ENCODE measurements at places on chromosomes 6 and 20. TPM values are rescaled to one million over a fixed set of nuclear protein-coding genes. Genes with fewer than 3 reads are reported as not detected.

The DSP gene
- total RNA-seq: 0.14 TPM

The SASH1 gene
- 0.52 TPM for total RNA-seq

The BEND3 gene
- total RNA-seq: 4.0 TPM

The ZBTB2 gene
- 21.4 TPM for total RNA-seq

The FOXC1 gene
- 0.10 TPM for total RNA-seq

The SLC22A2 gene
- total RNA-seq: not detected

The POPDC3 gene
- total RNA-seq: not detected

The RIPPLY2 gene
- not detected for total RNA-seq

- no peak for DNase-seq
Observed at GRCh38 chr6:168152306-168152963, 73.4 kb upstream of the FRMD1 start.

DNA sequence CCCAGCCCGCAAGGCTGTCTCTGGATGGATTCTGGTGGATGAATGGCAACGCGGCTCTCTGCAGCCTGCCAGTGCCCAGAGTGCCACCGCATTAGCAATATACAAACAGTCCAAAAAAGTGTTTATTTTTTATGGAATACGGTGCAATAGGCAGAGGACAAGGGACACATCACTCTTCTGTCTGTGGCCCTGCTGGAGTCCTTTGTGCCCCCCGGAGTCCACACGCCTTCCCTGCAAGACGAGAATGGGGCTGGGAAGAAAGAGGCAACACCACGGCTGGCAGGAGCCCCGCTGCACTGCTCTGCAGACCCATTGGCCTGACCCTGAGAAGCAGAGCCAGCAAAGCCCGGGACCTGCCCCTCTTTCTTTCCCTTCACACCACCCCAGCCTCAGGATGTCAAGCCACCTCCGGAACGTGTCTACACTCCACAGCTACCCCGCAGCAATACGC, 196.3 kb downstream of the SYNDIG1 start:
- DNase-seq: peak; percentile 47

GRCh38 chr6:25233226-25233625, 45.9 kb upstream of the CARMIL1 start:
- DNase-seq: no peak

GRCh38 chr6:12200015-12200564, 90.1 kb upstream of the EDN1 start:
- DNase-seq: no peak

- no peak for DNase-seq
Observed at GRCh38 chr20:3661814-3662665, 1.2 kb downstream of the GFRA4 start.

- no peak for DNase-seq
Observed at GRCh38 chr20:45320948-45321595, 13.0 kb upstream of the MATN4 start.

DNA sequence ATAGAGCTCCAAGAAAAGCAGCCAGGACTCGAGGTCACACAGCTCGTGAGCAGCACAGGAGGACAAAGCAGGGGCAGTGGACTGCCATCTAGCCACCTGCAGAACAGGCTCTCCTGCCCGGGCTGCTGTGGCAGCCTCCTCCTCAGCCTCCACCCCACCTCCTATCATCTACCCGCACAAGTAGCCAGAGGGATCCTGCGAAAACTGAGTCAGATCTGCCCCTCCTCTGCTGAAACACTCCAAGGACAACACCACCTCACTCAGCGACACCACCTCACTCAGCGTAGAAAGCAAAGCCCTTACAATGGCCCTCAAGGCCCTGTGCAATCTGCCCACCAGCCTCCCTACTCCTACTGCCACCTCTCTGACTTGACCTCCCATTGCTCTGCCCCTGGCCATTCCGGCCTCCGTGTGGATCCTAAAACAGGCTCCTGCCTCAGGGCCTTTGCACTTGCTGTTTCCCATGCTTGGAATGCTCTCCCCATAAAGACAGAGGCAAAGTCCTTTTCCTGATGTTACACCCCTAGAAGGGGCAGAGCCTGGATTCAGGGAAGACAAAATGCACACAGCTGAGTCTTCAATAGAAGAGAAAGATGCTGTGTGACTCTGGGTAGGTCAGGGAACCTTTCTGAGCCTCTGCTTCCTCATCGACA, 19.3 kb downstream of the PREX1 start:
- no peak for DNase-seq

DNA sequence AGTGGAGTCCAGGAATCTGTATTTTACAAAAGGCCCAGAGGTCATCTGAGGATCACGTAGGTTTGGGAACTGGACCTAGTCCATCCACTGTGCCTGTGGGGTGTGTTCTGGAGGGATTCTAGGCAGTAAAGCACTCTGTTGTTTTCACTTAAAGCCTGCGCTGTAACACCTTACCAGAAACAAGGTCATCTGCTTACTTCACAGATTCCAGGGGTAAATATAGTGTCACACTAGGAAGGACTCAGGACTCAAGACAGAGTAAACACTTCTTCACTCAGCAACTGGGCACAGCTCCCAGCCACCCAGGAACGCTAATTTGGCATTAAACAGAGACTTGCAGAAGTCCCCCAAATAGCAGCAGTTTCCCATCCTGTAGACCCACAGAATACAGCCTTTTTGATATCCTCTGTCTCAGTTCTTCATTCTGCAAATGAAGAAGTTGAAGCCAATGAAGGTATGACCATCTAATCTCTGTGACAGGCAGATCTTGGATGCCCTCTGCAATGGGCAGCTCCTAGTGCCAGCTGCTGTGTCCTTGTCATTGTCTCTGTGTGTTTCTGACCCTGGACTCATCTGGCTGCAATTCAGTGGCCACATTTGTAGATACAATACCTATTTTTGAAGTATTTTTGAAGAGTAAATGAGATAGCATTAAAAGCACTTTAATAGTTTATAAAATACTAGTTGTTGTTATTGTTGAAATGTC, 129.1 kb downstream of the SLC24A3 start:
- DNase-seq: no peak

GRCh38 chr6:63504777-63505384, 67.4 kb upstream of the LOC128125822 start:
- no peak for DNase-seq

- DNase-seq: no peak
Observed at GRCh38 chr6:112030206-112030960, 23.5 kb upstream of the CCN6 start.

- DNase-seq: no peak
Observed at GRCh38 chr20:33434434-33434833, 9.1 kb downstream of the SNTA1 start.

GRCh38 chr20:49367113-49367512, 89.3 kb upstream of the ZNFX1 start:
- no peak for DNase-seq

DNA sequence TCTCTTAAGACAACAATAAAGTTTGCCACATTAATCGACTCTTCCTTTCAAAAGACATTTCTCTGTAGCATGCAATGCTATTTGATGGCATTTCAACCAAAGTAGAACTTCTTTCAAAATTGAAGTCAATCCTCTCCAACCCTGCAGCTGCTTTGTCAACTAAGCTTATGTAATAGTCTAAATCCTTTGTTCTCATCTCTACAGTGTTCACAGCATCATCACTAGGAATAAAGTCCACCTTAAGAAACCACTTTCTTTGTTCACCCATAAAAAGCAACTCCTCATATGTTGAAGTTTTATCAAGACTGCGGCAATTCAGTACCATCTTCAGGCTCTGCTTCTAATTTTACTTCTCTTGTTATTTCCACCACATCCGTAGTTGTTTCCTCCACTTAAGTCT, 11.5 kb upstream of the BLOC1S5 start:
- no peak for DNase-seq

- DNase-seq: no peak
Observed at GRCh38 chr6:99378636-99379035, 15.4 kb downstream of the COQ3 start.

DNA sequence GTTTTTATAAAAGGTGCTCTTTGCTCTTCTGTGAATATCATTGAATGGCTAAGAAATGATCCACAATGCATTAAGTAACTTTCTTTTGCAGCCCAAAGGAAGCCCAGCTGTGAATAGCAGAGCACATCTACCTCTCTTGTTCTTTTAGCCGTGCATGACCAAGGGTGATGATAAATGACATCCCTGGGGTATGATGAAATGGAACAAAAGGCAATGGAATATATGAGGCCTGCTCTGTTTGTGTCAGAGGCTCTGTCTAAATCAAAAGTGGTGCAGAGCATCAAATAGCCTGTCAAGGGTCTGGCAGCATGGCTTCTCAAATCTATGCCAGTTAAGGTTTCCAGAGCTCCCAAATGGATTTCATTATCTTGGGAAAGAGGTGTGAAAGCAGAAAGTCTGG, 362.6 kb upstream of the RNF217 start:
- DNase-seq: no peak

- DNase-seq: no peak
Observed at GRCh38 chr6:44474643-44475042, 87.1 kb downstream of the CDC5L start.

GRCh38 chr6:105302617-105303128, 100.2 kb downstream of the PREP start:
- no peak for DNase-seq

All from activated naive CD4-positive, alpha-beta T cell treated with anti-CD3 and anti-CD28 coated beads, Interleukin-2, amount 50 U/mL, for 72 hours (primary cell).